Kasumi-1 (cell line): ENCODE measurements at places on chromosomes 11 and 22.
A peak's percentile ranks its signal among the peaks of the same experiment; 100 is the strongest.

DNA sequence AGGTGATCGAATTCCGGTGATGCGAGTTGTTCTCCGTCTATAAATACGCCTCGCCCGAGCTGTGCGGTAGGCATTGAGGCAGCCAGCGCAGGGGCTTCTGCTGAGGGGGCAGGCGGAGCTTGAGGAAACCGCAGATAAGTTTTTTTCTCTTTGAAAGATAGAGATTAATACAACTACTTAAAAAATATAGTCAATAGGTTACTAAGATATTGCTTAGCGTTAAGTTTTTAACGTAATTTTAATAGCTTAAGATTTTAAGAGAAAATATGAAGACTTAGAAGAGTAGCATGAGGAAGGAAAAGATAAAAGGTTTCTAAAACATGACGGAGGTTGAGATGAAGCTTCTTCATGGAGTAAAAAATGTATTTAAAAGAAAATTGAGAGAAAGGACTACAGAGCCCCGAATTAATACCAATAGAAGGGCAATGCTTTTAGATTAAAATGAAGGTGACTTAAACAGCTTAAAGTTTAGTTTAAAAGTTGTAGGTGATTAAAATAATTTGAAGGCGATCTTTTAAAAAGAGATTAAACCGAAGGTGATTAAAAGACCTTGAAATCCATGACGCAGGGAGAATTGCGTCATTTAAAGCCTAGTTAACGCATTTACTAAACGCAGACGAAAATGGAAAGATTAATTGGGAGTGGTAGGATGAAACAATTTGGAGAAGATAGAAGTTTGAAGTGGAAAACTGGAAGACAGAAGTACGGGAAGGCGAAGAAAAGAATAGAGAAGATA, at the start of gene MALAT1:
Gene MALAT1 (plus strand): TSS at position 69 of the 736 bp plus-strand sequence.
- peak; percentile 89 for DNase-seq

DNA sequence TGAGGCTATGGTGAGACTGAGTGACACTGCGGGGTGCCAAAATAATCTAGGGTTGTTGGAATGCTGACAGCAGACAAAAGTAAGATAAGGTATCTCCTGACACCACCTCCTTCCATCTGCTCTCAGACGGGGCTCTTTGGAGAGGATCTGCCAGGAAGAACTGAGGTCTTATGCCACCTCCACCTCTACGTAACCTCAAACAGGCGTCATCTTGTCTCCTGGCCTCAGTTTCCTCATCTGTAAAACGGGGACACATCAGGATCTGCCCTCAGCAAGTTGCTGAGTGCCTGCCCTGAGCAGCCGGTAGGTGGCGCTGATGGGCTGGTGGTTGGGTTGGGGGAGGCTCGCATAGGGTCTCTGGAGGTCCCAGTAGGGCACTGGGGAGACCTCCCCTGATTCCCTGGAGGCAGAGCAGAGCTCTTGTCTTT, 1.7 kb upstream of the MYEOV start:
- no peak for DNase-seq

DNA sequence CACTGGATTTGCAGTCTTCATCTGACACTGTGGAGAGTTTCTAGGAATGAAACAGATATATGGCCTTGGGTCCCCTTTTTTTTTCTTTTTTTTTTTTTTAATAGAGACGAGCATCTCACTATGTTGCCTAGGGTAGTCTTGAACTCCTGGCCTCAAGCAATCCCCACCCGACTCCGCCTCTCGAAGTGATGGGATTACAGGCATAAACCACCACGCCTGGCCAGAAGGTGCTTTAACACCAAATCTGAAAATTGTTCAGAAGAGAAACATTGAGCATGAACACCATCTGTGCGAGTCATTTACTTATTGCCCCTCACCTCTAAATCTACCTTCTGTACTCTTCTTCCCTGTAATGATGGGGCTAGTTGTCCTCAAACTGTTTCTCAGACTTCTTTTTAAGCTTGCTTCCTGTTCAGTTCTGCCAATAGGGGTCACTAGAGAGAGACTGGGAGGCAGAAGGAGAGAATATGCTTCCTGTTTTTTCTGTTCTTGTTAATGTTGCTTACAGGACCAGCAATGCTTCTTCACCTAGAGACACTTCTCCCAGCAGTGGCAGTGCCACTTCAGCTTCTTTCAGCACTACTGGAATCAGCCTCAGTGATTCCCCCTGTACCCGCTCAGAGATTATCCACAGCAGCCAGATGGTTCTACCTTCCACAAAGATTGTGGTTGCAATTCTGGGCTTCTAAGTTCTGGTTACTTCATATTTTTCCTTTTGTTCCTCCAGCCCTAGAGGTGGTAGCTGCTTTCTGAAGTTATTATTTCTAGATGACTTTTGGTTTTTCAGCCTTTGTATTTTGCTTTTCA, 20.8 kb upstream of the ZBED5 start:
- DNase-seq = peak; percentile 97

DNA sequence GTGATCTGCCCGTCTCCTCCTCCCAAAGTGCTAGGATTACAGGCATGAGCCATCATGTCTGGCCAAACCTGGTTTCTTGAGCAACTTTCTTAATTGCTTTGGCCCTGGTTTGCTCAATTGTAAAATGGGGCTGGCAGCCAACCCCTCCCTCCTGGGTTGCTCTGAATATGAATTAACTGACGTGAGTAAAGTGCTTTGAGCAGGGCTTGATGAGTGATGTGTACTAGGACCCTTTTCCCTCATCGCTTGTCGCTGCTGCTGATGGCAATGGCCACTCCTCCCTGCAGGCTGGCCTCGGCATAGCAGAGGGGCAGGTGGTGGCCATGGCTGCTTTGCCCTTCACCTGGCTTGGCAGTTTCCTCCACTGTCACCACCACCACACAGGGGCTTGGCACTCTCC, 41.5 kb downstream of the RNF141 start:
- no peak for DNase-seq

GRCh38 chr22:39234472-39234787, 10.4 kb downstream of the PDGFB start:
- DNase-seq = no peak

- no peak for DNase-seq
Observed at GRCh38 chr11:126891556-126892217, 108.9 kb downstream of the KIRREL3 start.
